NCI-H748 treated with DMSO at 0.1 percent for 48 hours (cell line): ENCODE measurements at places on chromosomes 7 and 10.
A peak's percentile ranks its signal among the peaks of the same experiment; 100 is the strongest.

- DNase-seq = peak; percentile 84
Measured at GRCh38 chr7:99393355-99394187, 14.8 kb downstream of the PDAP1 start.

GRCh38 chr7:39406467-39406866, 159.7 kb upstream of the YAE1 start:
- no peak for DNase-seq

GRCh38 chr7:107100824-107101223, 56.3 kb downstream of the PRKAR2B start:
- DNase-seq = no peak

DNA sequence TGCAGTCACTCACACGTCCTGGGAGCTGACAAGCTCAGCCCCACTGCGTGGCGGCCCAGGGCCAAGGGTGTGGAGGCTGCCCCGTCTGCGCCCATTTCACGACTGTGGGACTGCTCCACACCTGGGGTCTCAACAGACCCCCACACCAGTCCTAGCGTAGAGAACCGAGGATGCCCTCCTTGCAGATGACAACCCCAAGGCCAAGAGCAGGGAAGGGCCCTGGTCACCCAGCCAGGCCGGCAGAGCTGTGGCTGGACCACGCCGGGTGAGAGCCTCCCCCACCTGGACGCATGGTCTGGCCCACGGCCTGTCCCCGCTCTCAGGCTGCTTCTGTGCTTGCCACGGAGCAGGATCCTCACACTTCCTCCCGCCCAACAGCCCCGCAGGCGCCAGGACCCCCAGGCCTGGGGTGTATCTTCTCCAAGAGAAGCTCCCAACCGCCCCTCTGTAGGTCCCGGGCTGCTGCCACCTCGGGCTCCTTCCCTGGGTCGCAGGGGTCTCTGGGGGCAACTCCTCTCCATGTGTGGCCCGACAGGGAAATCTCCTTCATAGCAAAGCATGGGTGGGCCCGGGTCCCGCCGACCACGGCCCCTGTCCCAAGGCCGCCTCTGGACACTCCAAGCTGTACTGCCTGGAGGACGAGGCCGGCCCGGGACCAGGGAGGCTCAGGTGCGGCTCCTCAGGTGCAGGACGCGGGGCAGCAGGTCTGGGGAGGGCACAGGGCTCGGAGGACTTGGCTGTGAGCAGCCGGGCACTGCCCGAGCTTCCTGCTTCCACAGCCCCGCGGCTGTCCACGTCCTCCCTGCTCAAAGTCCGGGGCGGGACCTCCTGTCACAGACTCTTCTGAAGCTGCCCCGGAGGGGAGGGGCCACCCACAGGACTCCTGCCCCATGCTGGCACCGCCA, 88.8 kb downstream of the FOXL3 start:
- no peak for DNase-seq

DNA sequence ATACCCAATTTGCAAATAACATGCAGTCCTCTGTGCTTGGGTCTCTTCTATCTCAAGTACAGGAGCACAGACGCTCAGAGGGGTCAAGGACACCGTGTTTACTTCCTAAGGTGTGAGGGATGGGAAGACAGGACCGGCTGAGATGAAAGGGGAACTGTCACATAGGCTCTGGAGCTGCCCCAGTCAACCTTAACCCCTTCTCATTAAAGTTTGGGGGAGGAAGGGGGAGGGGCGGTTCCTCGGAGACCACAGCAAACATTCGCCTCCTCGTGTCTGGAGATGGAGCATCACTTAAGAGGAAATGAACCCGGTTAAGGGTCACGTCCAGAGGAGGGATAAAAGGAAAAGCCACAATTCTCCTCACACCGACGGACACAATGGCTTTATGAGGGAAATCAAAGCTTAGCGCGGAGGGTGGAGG, 1.1 kb downstream of the SH3PXD2A start:
- DNase-seq = no peak

DNA sequence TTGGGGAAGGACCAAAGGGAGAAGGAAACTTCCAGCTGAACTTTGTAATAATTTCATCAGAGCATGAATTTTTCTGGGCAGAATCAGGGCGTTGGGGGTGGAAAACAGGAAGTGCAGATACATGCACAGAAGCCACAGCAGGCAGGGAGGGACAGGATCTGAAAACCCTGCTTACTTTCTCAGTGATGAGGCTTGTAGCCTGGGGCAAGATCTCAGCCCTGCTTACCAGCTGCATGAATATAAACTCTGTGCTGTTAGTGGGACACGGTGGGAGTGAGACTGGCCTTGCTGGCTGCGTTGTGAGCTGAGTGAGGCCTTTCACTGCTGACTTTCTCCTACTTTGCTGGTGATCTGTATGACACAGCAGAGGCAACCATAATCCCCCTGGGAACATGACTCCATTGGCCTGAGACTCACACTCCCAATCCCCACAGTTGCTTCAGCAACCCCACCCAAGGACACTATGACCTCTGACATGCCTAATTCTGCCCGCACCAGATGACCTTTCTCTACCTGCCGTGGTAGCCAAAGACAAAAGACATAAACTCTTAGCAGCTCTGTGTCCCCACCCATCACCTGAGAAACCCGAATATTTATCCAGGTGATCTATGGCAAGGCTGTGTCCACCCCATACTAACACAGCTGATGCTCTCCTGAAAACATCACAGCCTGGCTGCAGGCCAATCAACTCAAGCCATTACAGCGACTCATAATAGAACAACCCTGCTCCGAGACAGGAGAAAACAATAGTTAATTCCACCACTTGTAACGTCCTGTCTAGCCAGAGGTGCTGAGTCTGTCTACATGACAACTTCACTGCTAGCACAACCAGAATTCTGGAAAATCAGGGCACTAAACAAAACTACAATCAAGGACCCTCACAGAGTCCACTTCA, 190.7 kb upstream of the CHRM2 start:
- DNase-seq = peak; percentile 14

DNA sequence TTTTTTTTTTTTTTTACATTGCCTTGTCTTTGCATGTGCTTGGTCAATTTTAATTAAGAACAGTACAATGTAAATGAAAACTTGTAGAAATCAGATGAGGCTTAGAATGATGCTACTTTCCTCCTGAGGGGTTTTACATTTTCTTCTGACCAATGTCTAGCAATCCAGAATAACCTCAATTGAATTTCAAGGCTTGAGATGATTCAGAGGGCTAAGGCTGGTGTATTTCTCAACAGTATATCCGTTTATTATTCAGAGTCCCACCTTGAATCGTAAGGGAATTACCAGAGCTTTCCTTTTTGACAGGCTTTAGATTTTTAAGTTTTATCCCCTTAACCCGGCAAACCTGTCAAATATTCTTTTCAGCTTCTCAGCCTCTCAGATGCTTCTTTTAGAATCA, 231.2 kb upstream of the STK17A start:
- DNase-seq = no peak

DNA sequence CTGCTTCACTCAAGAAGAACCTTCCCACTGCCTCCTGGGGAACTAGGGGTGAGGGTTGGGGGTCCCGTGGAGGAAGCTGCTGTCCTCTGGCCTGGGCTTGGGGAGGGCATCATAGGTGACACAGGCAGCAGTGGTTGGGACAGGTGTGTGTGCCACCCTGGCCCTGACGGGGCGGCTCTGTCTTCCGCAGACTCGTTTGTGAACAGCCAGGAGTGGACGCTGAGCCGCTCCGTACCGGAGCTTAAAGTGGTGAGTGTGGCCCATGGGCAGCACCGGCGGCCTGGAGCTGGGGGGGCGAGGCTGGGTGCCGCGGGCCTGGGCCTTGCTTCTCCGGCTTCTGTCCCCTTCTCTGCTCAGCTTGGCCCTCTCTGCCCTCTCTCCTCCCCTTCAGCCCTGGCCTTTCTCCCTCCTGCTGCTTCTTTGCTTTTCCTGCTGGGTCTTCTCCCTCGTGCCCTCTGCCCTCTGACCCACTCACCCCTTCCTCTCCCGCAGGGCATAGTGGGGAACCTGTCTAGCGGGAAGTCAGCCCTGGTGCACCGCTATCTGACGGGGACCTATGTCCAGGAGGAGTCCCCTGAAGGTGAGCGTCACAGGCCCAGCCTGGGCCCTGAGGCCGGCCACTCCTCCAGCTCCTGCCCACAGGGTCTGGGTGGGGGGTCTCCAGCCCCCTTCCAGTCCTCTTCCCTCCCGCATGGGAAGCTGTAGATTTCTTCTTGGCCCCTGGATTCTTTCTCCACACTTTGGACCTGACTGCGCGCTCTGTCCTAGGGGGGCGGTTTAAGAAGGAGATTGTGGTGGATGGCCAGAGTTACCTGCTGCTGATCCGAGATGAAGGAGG, 30.5 kb downstream of the AGAP3 start:
- no peak for DNase-seq

- DNase-seq = no peak
Measured at GRCh38 chr10:111543854-111544253, 467.0 kb downstream of the ADRA2A start.

- DNase-seq = no peak
Measured at GRCh38 chr10:100008142-100008522, 1.6 kb downstream of the DNMBP start.

DNA sequence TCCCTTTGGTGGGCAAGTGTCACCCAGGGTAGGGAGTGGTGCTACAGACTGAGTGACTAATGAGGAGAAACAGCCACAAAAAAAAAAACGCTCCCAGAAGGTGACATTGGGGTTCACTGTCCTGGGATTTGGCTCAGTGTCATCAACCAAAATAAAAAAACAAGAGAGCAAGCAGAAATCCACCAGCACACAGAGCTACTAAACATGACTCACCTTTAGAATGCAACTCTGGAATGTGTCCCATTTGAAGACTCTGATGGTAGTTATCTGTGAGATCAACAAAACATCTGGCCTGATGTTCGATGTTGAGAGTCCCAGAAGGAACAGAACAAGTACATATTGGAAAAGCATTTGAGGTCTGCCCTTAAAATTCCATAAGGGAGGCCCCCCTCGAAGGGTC, 200.3 kb upstream of the LYZL2 start:
- DNase-seq = no peak

GRCh38 chr7:77223261-77223660, 23.6 kb upstream of the FGL2 start:
- no peak for DNase-seq

GRCh38 chr7:156625580-156625979, 15.0 kb upstream of the RNF32 start:
- no peak for DNase-seq

DNA sequence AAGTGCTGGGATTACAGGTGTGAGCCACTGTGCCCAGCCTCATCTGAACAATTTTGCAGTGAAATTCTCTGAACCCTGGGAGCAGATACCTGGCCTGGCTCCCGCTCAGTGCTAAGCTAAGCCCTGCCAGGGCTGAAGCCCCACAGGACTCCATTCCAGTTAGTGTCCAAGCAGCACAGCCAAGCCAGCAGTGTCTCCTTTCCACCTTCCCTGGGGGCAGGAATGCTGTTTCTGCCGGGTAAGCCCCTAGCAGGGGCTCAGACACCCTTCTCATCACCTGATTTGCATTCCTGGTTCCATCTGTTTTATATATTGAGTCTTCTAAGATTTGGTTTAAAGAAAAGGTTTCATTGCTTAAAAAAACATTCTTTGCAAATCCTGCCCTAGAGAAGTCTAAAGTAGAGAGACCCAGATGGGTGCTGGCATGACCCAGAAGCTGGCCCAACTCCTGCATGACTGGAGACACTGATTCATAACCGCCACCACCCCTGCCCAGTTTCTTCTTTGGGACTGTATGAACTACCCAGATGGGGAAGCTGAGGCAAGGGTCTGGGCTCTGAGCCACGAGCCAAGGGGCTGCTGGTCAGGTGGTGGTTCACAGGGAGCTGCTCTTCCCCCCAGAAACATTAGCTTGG, 14.0 kb downstream of the SLC13A4 start:
- no peak for DNase-seq

- DNase-seq = no peak
Measured at GRCh38 chr7:38727184-38727940, 96.2 kb upstream of the AMPH start.

DNA sequence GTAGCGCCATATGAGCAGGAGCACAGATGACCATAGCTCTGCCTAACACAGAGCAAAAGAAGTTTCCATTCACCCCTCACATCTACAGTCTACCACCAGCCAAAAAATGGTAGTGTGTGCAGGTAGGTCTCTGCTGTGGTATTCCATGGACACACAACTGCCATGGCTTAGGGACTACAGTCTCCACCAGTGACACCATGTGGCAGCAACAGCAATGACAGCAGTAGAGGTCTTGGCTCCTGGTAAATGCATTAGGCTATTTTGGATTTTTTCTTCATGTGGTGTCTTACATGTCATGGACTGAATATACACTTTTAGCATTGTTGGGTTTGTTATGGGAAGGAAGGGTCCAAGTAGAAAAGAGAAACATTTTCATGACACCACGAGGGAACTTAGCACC, 70.1 kb upstream of the CABCOCO1 start:
- no peak for DNase-seq

DNA sequence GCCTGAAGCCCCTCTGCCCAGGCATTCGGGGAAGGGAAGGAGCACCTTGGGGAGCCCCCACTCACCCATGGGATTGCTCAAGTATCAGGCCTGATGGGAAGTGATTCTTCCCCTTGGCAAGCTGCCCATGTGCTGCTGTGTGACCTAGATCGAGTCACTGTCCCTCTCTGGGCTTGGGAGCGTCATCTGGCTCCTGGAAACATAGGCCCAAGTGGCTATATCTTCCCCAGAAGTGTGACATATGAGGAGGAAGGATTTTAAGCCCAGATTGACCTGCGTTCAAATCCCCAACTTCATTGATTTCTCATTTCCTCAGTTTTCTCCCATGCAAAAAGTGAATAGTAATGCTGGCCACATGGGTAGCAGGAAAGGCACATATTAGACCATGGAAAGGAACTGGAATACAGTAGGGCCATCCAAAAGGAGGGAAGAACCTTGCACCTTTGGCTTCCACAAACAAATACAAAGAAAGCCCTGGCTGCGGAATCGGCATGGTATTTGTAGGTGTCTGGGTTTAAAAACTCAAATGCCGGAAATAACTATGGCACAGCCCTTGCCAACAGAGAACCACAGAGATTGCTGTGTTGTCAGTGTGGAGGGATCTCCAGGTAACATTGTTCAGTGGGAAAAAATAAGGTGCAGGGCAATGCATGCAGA, 169.5 kb upstream of the ZMIZ1 start:
- no peak for DNase-seq

GRCh38 chr10:110073896-110074295, 66.1 kb downstream of the ADD3 start:
- DNase-seq = no peak
